ENCODE measurements at places on chromosomes 7 and 10. TPM values are rescaled to one million over a fixed set of nuclear protein-coding genes. Genes with fewer than 3 reads are reported as not detected.

The MYOZ1 gene
- not detected for total RNA-seq

The SFRP4 gene
- total RNA-seq, result 10.2 TPM

The GIMAP8 gene
- 7.1 TPM for total RNA-seq

The NCF1 gene
- total RNA-seq, result 3.9 TPM

The CYP2C9 gene
- not detected for total RNA-seq

The UCMA gene
- not detected for total RNA-seq

The GGCT gene
- total RNA-seq, result 24.3 TPM

The HOXA1 gene
- 0.82 TPM for total RNA-seq

GRCh38 chr7:117597755-117598154, 117.9 kb downstream of the CFTR start:
- no peak for DNase-seq

DNA sequence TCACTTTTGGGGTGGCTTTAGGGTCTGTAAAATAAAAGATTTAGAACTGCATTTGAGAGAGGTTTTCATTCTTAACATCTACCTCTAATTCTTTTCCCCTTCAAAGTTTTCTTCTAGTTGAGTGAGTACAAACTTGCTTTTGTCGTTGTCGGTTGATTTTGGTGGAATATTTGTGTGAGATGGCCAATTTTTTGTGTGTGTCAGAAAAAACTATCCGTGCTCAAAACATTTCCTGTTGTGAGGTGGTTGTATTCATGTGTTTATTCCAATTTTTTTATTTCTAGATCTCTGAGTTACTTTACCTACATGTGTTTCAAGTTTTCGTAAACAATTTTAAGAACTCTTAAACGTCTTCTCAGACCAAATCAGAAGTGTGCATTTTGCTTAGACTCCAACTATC, 1.6 kb downstream of the AHR start:
- no peak for DNase-seq

DNA sequence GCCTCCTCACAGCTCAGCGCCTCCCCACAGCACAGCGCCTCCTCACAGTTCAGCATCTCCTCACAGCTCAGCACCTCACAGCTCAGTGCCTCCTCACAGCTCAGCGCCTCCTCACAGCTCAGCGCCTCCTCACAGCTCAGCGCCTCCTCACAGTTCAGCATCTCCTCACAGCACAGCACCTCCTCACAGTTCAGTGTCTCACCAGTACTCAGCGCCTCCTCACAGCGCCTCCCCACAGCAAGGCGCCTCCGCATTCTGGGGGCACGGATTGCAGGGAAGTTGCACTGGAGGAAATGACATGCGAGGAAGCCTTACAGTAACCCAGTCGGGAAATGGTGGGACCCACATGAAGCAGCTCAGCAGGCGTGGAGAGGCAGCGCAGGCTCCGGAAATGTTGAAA, 271.6 kb downstream of the WDR37 start:
- DNase-seq, result no peak

DNA sequence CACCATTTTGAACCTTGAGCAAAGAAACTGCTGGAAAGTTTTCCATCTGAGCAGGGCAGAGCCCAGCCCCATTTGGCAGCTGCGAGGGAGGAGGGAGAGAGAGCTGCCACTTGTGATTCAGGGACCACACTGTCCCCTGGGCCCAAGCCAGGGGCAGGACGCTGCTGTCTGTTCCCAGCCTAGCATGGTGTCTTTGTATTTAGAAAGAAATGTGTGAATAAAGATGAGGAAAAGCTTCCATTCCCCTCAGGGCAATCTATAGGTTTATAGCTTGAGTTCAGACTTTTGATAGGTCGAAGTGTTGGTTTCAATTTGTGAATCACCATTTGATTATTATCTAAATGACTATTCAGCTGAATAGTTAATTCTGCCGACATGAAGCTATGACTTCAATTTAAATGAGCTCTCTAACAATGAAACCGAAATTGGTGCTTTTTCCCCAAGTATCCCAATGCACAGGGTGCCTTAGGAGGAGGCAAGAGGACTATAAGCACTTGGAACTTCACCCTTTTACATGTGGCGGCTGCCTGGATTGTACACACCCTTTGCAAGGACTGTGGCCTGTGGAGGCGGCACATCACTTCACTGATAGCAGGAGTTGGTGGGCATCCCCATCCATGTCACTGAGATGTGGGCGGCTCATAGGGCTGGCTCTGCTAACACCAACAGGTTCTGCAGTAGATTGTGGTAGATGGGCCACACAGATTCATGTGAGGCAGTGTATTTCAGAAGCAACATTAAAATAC, 223.5 kb downstream of the CCDC3 start:
- peak; percentile 33 for DNase-seq

DNA sequence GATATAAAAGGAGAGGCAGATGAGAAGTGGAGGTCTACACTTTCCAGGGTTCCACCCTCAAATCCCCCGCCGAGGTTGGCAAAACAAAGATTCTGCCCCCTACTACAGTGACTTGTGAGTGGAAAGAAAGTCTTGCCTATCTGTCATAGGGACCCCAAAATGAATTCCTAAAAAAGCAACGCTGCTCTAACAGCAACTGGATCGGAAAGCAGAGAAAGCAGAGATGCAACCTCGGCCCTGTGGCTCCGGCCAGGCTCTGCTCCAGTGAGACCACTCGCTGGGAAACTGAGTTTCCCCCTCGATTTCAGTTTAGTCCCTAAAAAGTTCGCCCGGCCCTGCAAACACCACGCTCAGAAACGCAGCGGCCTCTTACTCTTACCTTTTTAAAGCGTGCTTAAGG, 297.9 kb upstream of the NFE2L3 start:
- DNase-seq, result no peak

GRCh38 chr10:1670541-1671365, 66.6 kb downstream of the ADARB2 start:
- DNase-seq, result no peak

DNA sequence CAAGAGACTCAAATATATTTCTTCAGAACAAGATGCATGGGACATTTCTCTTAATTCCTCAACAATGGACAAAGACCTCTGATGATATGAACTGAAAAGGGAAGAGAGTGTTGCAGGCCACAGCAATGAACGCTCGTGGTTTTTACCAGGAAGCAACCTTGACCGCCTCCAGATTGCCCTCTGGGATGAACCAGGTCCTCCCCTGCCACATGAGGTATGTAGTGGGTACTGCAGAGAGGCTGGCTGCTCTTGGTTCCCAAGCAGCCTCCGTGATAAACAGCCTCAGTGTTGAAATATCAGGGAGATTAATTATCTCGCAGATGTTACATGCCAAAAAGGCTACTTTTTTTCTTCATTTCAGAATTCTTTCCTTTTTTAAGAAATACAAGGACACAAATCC, 338.8 kb downstream of the ELMO1 start:
- DNase-seq, result no peak

GRCh38 chr10:103905441-103905840, 12.5 kb downstream of the STN1 start:
- DNase-seq, result no peak

- DNase-seq, result no peak
Measured at GRCh38 chr7:976901-977325, 1.6 kb upstream of the COX19 start.

DNA sequence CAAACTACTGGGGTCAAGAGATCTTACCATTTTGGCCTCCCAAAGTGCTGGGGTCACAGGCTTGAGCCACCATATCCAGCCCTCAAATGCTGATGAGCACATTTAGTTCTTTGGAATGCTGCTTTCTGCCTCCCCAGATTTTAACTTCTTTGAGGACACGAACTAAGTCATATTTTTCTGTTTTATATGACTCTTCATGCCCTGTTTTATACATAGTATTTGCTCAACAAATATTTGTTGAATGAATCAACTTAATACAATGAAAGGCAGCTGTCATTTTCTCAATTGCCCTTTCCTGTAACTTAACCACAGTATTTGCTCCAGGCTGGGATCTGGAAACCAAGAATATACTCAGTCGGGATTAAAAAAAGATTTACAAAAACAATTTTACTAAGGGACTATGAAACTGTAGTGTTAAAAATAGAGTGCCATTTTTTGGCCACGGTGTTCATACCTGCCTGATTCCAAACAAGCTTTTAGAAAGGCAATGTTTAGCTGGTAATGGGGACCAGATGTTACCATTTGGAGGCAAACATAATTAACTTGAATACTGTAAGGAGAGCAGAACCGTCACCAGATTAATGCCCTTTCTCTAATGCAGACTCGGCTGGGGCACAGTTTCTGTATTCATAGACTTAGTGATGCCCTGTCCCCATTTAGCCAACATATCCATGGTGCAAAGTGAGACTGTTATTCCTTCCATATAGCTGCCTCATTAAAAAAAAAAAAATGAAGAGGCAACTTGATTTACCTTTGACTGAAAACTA, 117.6 kb downstream of the NRP1 start:
- DNase-seq, result no peak

GRCh38 chr10:85259908-85260307, 931.5 kb downstream of the CCSER2 start:
- DNase-seq, result no peak

GRCh38 chr7:34165927-34166550, 260.7 kb downstream of the BMPER start:
- DNase-seq, result no peak

GRCh38 chr10:93512565-93512964, 16.2 kb downstream of the CEP55 start:
- DNase-seq, result no peak

All from sigmoid colon (tissue), 7 donors.